ENCODE measurements at places on chromosomes 11 and 22.

DNA sequence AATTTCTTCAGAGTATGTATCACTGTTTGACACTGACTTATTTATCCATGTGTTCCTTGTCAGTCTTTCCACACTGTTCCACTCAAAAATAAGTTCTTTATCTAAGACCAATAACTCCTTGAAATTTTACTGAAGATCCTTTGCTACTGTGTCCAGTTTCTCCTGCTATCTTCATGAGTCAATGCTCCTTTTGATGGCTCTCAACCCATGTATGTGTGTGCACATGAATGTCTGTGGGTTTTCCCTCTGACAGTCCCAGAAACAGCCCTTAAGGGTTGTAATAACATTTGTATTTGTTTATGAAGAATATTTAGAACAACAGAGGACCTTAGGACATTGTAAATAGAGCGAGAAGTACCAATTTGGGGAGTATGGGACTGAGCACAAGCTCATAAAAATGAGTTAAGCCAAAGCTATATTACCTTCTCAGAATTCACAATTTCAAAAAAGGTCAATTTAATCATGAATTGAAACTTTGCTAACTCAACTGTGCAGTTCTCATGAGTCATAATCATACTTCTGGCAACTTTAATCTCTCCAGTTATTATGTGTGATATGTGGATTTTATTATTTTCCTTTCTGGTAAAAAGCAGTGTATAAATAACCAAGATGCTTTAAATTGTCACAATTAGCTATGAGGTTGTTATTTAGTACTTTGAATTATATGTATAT is 533.6 kb downstream of the CNTN5 start:
- no peak for DNase-seq

GRCh38 chr11:65953471-65953870 is 8.1 kb upstream of the SART1 start:
- no peak for DNase-seq

DNA sequence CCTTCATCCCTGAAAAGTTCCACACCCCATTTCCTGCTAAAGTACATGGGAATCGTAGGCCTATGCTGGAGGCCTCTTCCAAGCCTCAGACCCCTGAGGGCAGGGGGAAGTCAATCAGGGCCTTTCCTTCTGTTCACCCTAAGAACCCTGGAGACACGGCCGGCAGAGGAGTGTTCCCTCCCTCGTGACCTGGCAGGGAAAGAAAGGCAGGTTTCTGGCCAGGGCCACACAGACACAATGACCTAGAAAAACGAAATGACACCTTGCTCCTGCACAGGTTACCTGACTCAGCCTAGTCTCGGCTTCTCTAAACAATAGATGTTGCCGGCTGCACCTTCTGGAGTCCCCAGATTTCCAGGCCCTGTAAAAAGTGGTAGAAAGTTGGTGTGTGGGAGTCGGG is 60.6 kb upstream of the CADM1 start:
- no peak for DNase-seq

- DNase-seq: no peak
Measured at GRCh38 chr11:79236541-79236971, 204.3 kb downstream of the TENM4 start.

GRCh38 chr22:49905465-49905864 is 12.8 kb downstream of the ALG12 start:
- DNase-seq: no peak

GRCh38 chr11:35083431-35084238 is 55.3 kb upstream of the CD44 start:
- DNase-seq: peak; percentile 57
